ENCODE measurements at places on chromosomes 7 and 10.

DNA sequence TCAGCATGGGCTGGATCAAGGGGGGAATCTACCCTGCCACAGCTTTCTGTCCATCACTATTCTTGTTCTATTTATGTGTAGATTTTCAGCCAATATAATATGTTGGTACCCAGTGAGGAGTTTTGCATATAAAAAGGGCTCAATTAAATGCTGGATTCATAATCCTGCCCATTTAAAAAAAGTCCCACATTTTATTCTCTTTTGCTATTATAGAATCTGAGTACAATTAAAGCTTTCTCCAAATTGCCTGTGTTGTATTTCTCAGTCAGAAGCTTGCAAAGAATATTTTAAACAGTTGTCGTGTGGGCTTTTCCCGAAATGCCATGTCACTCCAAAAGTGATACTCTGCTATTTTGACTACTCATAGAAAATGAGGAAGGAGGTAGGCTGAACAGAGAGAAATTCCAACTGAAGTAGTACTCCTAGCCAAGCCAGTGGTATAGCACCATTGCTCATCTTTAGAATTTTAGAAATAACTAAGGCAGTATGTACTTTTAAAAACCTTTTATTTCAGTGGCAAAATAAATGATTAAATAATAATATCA lies 108.3 kb upstream of the HDAC9 start:
- no peak for DNase-seq

GRCh38 chr7:68684246-68684839 lies 913.9 kb upstream of the AUTS2 start:
- DNase-seq, result peak; percentile 54

DNA sequence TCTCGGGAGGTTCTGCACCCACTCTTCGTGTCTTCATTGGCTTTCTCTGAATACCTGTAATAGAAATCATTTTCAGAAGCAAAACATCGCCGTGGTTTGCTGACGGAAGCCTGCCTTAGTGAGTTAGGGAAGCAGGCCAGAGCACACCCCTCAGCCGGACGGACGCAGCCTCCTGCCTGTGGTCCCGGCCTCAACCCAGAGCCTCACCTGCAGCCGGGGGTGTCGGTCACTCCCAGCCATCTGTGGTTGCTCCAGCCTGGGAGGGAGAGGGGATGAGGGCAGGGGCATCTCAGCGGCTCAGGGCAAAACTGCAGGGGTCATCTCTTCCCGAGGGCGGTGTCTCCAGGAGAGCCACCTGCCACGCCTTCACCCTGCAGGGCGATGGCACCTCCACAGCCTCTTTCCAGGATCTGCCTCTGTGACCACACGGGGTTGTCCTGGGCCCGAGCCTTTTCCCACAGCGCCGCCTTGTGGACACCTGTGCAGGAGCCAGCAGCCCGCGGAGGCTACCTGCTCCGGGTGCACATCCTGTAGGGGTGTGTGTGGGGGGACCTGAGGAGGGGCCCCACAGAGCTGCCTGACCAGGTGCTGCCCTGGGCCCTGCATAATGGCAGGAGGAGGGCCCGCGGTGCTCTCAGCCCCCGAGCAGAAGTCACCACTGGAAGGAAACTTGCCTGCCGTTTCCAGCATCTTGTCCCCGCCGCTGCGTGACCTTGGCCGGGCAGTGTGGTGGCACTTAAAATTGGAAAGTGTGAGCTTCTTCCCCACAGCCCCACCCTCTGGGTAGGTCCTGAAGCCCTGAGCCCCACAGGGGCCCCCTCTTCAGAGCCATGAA lies 21.6 kb upstream of the AP5Z1 start:
- DNase-seq, result peak; percentile 58

DNA sequence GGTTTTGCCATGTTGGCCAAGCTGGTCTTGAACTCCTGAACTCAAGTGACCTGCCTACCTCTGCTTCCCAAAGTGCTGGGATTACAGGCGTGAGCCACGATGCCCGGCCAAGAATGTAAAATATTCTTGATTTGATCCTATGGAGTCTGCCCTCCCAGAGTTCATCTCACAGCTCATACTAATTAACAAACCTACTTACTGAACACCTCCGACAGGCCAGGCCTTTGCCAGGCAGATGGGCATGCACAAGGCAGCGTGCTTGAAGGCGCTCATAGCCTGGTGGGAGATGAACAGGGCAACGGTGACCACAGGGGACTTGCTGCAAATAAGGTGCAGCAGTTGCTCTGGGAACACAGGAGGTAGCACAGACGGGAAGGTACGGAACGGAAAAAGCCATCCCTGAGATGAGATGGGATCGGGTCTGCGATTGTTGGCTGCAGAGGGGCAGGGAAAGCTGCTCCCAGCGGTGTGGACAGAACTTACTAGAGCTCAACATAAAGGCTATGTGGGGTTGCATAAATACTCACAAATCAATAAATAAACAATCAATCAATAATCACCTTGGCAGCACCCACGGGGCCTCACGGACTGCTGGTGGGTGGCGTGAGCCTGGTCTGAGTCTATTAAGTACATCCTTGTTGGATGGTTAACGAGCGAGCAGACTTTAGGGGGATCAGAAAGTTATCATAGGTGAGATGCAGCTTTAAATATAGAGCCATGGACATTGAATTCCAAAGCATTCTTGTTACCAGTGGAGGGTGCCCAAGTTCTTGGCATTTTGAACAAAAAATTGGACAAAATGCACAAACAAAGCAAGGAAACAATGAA lies 4.7 kb downstream of the ACBD7 start:
- no peak for DNase-seq

- DNase-seq, result no peak
Measured at GRCh38 chr10:125955766-125956165, 59.4 kb downstream of the FANK1 start.

- DNase-seq, result peak; percentile 72
Measured at GRCh38 chr7:3605222-3605621, 304.2 kb downstream of the SDK1 start.

DNA sequence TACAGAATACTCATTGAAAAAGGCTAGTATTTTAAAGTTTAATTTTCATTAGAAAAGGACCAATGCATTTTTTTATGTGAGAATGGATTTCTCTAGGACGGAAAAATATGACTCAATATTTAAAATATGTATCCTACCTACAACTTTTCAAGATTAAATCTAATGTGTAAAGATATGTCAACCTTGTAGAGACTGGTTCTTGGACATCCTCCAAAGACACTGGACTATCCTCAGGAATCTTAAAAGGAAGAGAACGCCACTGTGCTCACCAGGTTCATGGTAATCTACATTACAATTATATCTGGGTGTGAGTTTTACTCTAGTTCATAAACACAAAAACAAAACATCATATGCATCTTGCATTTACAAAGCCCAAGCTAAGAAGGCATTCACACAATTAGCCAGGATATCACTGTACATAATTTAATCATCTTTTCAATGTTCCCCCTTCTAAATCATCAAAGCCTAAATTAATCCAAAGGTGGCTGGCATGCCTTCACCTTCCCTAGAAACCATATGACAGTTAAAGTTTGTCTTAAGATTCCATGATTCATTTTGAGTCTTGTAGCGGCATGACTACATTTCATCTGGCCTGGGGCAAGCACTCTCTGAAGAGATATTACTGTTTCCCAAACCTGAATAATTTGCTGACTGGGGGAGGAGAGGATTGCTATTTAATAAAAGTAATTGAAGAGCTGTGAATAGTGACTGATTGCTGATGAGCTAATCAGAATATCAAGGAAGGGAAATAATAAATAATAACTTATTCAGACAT lies 12.0 kb downstream of the SGCE start:
- no peak for DNase-seq

GRCh38 chr10:69677985-69678654 lies 48.1 kb downstream of the FAM241B start:
- no peak for DNase-seq

- DNase-seq, result no peak
Measured at GRCh38 chr10:7015457-7015856, 395.4 kb downstream of the SFMBT2 start.

- DNase-seq, result peak; percentile 84
Measured at GRCh38 chr7:135512135-135512887, 2.4 kb upstream of the CNOT4 start.

- no peak for DNase-seq
Measured at GRCh38 chr10:76740514-76740913, 897.1 kb downstream of the KCNMA1 start.

DNA sequence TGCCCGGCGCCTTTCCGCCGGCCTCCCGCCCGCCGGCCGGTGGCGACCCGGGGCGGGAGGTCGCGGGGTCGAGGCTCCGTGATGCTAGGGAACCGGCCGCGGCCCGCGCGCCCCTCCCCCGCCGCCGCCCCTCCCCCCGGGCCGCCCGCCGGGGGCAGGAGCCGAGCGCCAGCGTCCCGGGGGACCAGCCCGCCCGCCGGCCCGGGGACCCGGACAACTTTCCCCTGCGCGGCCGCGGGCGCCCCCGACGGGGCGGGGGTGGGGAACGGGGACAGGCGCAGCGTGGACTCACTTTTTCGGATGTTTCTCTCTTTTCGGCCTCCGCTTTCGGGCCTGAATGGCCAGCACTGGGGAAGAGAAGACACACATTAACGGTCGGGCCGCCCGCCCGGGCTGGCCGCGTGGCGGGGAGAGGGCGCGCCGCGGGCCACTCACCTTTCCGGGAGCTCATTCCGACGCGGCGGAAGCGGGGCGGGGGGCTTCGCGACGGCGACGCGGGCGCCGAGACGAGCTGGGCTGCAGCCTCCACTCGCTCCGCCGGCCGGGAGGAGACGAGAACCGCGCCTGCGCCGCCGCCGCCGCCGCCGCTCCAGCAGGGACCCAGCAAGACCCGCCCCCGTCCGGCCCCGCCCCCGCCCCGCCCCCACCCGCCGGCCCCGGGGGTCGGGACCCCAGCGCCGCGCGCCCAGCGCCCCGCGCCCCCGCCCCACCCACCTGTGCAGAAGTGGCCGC lies at the start of gene SRPK2:
Gene SRPK2, minus strand, starts transcription at position 566 of the 732 bp plus-strand sequence.
- peak; percentile 52 for DNase-seq

DNA sequence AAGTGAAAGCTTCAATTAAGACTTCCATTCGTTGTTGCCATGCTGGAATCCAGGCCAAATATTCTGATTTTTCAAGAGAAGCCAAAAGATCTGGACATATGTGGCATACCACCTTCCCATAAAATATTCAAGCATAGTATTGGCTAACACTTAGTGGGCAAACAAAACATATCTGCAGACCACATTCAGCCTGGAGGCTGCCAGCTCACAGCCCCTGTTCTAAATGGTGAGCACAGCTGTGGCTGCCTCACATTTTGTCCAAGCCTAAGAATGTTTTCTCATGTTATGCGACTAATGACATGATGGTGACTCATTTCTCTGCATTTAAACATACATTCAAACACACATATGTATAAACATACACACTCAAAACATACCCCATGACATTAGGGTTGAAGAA lies 10.6 kb upstream of the CALU start:
- DNase-seq, result peak; percentile 20

DNA sequence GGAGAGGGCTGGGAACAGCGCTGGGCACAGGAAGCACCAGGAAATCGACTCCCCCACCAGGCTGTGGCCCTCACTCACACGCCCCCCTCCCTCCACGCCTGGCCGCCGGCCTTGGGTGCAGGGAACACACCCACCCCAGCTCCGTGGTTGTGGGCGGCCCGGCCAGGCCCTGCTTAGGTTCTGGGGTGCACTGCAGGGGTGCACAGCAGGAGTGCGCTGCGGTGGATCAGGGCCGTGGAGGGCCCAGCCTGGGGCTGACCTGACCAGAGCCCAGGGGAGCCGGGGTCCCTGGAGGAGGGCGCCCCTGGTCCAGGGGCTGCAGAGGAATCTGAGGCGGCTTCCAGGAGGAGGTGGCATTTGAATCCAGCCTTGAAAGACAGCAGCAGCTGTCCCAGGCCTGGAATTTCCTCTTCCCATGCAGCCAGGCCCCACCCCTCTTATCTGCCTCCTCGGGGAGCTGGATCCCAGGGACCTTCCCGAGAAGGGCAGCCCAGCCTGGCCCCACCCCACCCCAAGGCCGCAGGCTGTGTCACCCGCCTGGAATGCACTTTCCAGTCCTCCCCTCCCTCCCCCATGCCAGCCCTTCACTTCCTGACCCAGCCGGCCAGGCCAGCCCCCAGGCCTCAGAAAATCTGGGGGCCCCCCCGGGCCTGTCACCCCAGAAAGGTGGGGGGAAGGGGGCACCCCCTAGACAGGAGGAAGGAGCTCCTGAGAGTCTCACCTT lies 18.4 kb upstream of the PDGFA start:
- DNase-seq, result peak; percentile 83

GRCh38 chr7:34451183-34451582 lies 206.8 kb upstream of the NPSR1 start:
- no peak for DNase-seq

DNA sequence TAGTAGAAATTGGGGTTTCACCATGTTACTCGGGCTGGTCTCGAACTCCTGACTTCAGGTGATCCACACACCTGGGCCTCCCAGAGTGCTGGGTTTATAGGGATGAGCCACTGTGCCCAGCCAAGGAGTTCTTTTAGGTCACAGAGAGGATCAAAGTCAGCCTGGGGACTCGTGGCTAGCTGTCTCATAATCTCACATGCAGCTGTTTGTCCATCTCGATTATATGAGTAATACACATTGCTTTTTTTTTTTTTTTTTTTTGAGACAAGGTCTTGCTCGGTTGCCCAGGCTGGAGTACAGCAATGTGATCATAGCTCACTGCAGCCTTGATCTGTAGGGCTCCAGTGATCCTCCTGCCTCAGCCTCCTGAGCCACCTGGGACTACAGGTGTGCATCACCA lies 2.2 kb downstream of the IFT22 start:
- no peak for DNase-seq

DNA sequence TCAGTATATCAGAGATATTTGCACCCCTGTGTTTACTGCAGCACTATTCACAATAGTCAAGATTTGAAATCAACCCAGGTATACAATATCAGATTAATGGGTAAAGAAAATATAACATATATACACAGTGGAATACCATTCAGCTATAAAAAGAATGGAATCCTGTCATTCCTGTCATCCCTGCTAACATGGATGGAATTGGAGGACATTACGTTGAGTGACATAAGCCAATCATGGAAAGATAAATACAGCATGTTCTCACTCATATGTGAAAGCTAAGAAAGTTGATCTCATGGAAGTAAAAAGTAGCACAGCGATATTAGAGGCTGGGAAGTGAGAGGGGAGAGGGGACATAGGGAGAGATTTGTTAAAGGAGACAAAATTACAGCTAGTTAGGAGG lies 171.0 kb downstream of the ARL5B start:
- DNase-seq, result no peak

DNA sequence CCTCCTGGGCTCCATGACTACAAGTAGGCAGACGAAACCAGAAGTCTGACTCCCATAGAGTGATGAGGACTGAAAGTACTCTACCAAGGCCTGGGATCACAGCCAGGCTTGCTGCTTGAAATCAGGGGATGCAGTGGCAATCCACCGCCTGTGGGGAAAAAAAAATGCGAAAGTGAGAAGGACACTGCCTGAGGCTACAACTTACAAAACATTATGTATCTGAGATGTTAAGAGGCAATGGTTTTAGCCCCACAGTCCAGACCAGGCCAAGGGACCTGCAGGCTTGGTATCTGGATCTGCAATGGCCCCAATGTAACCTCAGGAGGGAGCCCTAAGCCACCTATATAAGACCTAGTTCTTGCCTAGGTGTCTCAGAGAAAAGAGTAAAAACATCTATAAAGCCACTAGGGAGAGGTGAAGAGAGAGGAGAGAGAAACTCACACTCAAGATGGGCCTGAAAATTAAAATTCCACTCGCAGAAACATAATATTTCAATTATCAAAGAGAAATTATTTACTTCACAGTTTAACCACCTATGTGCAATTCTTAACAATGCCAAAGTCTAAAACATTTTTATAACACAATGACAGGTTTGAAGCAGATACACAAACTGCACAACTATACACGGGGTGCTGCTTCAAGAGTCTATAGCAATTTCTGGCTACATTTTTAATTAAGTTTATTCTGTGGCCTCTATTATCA lies 13.9 kb downstream of the DNAJC1 start:
- DNase-seq, result peak; percentile 79

GRCh38 chr7:118040562-118040961 lies 143.4 kb upstream of the LSM8 start:
- no peak for DNase-seq

GRCh38 chr7:88041583-88041982 lies 107.5 kb downstream of the ADAM22 start:
- no peak for DNase-seq
